ENCODE measurements at places on chromosomes 1 and 21.

DNA sequence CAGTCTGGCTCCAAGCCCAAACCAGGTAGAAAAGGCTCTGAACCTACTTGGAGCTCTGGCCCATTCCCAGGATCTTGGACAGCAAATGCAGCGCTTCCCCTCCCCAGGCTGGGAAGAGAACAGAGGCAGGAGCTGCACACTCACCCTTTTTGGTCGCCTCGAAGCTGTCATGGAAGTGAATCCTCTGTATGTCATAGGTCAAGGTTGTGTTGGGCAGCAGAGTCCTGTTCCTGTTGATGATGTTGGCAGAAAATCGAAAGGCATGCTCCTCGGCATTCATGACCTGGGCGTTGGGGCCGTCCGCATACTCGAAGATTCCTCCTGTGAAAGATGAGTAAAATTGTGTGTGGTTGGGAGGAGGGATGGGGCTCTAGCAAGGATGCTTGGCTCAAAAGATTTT, 143.5 kb downstream of the GRIK3 start:
- no peak for DNase-seq

GRCh38 chr1:157390651-157391050, 161.7 kb downstream of the FCRL5 start:
- DNase-seq: no peak

DNA sequence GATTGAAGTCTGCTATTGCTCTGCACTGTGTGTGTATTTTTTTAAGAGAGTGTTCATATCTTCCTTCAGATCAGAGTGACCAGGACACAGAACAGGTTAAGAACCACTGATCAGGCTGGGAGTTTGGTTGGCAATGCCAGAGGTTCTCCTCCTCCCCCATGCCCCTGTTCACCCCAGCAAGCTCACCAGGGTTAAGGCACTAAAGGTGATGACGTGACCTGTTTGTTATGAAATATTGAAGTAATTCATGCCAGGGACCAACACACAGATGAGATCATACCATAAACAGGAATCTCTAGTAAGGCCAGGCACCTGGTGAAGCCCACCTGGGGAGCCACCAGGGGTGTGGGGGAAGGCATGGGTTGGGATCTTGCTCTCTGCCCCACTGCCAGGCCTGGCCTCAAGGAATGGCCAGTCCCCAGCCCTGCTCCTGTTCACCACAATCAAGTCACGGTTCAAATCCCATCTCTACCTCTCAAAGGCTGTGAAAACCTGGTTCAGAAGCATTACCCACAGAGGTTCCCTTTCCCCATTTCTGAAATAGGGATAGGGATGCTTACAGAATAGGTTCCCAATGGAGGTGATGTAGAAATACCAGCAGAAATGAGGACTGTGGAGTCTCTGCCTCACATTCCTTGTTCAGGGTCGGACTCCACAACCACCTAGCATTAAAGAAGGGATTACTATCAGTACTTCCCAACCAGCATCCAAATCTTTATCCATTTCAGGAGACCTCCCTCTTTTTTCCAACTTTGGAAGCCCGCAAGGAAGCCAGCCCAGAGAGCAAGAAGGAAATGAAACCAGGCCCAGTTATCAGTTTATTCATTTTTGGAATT, 2.4 kb downstream of the ID3 start:
- DNase-seq: no peak

- DNase-seq: no peak
Measured at GRCh38 chr1:26717017-26717491, 21.2 kb downstream of the ARID1A start.
